ENCODE measurements at places on chromosomes 16 and 17. TPM values are rescaled to one million over a fixed set of nuclear protein-coding genes. Genes with fewer than 3 reads are reported as not detected.

TRAP1 gene
- 101 TPM for total RNA-seq

KRTAP16-1 gene
- total RNA-seq, result not detected

WDR45B gene
- total RNA-seq, result 66.7 TPM

GRCh38 chr16:68448360-68448970 lies at the start of gene SMPD3:
Gene SMPD3 (minus strand): TSS chr16:68448508. CDS start chr16:68372181, 76,327 bp downstream.
- peak; percentile 97 for DNase-seq

TBC1D3B gene
- total RNA-seq, result 11.5 TPM

ADGRG3 gene
- not detected for total RNA-seq

HOXB7 gene
- not detected for total RNA-seq

G6PC3 gene
- total RNA-seq, result 11.8 TPM

GRCh38 chr17:74457146-74457819 lies 9.2 kb upstream of the CD300A start:
- DNase-seq, result peak; percentile 58

- no peak for DNase-seq
Observed at GRCh38 chr16:81740169-81740568, 38.9 kb upstream of the PLCG2 start.

- no peak for DNase-seq
Observed at GRCh38 chr16:12896562-12896961, 4.8 kb upstream of the SHISA9 start.

GRCh38 chr17:34082404-34082803 lies 172.7 kb upstream of the CCL2 start:
- no peak for DNase-seq

MYH13 gene
- not detected for total RNA-seq

GRCh38 chr17:81300586-81301155 lies 5.6 kb upstream of the SLC38A10 start:
- DNase-seq, result no peak

- DNase-seq, result no peak
Observed at GRCh38 chr16:89484923-89485679, 5.3 kb downstream of the ANKRD11 start.

DNA sequence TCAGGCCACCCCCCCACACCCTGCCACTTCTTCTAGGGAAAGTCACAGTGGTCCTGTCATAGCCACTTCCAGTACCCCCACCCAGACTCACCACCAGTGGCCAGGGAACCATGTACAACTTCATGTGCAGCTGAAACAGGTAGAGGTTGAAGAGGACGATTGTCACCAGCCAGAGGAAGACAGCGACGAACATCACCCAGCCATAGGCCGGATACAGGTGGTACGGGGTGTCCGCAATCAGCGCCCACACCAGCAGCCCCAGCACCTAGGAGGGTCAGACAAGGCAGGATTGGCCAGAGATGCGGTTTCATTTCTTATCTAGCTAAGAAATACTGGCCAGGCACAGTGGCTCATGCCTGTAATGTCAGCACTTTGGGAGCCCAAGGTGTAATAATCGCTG lies 16.7 kb downstream of the ARL2BP start:
- DNase-seq, result no peak

- peak; percentile 45 for DNase-seq
Observed at GRCh38 chr16:24253192-24253591, 2.9 kb upstream of the CACNG3 start.

DNA sequence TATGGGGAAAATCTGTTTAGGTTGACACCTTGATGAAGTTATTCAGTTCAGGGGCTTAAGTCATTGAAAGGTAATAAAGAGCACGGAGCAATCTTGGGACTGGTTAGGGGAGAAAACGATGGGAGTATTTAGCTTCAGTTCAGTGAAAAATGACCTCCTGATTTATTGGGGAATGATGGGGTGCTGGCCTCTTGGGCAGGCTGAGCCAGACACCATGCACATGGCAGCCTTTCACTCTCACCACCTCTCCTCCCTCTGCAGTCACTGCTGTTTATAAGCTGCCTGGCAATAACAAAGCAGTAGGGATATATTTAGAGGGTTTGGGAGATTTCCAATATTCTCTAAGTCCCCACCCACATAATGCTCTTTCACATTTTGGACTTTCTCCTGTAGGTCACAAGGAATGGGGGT lies 140.5 kb upstream of the HS3ST2 start:
- DNase-seq, result no peak

GRCh38 chr16:82845116-82845515 lies 218.3 kb downstream of the CDH13 start:
- no peak for DNase-seq

- no peak for DNase-seq
Observed at GRCh38 chr17:16459855-16460550, 32.0 kb downstream of the LRRC75A start.

DNA sequence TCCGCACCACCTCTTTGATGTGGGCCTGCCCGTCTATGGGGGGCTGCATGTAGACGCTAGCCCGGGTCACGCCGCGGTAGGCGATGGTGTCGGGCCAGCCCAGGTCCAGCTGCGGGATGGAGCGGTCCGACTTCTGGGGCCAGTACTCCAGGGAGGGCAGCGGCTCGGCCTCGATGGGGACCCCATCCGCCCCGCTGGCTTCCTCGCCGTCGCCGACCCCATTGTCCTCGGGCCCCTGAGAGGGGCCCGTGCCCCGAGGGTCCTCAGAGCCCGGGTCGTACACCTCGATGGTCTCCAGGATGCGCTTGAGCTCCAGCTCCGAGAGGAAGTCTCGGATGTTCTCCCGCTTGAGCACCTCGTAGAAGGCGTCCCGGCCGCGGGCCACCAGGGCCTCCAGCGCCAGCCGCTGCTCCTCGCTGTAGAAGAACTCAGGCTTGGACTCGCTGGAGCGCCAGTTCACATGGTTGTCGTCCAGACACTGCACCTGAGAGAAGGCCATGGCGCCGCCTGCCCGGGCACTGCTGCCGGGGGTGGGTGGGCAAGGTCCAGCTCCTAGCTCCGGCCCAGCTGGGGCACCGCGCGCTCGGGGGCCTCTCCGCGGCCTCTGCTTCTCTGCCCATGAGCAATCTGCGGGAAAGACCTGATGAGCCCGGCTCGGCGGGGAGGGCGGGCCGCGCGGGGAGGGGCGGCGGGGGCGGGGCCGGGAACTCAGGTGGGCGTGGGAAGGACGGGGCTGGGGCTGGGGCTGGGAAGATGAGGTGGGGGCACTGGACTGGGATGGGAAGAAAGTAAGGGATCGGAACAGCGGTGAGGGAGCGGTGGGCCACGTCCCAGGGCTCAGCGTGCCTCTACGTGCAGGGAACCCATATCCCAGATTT lies 782 bp downstream of the FAM83G start:
- peak; percentile 50 for DNase-seq

GRCh38 chr16:57447186-57447962 lies at the start of the genes CIAPIN1 and COQ9:
Gene CIAPIN1 (minus strand): TSS chr16:57447385. CDS start chr16:57440928, 6,457 bp downstream.
Gene COQ9 (plus strand): TSS chr16:57447479. CDS start chr16:57447506, 27 bp downstream.
- DNase-seq, result peak; percentile 90

SAMD14 gene
- total RNA-seq, result 1.3 TPM

SRCIN1 gene
- 0.28 TPM for total RNA-seq

DNA sequence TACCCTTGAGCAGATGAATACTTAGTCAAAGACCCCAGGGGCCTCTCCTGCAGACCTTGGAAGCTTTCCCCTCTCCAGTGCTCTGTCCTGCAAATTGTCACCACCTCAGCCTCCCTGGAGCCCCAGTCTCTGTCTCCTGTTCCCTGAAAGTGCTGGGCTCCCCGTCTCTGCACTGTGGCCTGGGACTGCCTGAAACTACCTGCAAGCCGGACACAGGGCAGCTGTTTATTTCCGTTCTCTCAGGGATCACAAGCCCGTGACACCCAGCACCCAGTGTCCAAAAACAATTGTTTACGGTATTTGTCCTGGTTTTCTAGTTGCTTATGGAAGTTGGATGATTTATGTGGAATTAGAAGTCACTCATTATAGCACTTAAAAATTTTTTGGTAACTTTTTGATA lies 81.6 kb upstream of the CHMP6 start:
- no peak for DNase-seq

RBFOX1 gene
- not detected for total RNA-seq

GRCh38 chr17:45160447-45161287 lies 1.0 kb upstream of the HEXIM2 start:
- no peak for DNase-seq

HAP1 gene
- total RNA-seq, result 0.33 TPM

DNA sequence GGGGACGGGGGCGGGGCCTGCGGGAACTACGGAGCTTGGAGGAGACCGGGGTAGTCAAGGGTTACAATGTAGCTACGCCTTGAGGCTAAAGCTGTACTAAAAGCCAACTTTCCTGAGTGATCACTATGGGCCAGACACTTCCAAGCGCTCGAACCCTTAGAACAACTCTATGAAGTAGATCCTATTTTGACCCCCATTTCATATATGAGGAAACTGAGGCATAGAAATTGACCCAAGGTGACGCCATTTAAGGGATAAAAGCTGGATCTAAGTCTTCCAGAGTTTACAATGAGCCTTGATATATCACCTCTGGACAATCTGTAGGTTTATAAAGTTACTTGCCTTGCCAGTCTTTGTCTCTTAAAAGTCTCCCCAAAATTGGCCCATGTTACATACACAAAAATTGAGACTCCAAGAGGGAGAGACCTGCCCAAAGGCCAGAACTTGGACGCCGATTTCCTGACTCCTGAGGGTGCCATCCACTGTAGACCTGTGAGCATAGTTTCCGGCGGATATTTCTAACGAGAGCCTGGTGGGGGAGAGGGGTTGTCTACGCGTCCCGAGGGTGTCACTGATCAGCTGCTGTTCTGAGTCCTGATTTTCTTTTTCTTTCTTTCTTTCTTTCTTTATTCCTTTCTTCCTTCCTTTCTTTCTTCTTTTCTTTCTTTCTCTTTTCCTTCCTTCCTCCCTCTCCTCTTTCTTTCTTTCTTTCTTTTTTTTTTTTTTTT lies 555 bp upstream of the NCBP3 start:
- no peak for DNase-seq

DNA sequence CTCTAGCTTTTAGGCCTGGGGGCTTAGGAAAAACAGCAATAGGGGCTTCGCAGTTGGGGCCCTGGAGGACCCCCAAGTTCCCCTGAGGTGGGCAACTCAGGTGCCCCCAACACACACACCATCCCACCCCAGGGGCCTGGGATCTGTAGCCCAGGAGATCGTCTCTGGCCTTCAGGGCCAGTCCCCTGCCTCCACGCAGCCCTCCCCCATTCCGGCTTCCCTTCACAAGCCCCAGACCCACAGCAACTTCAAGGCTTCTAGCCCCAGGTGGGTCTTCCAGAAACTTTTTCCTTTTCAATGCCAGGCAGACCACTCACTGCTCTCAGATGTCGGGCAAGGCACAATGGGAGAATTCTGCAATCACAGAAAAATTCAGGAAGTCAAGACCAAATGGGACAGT lies 79.4 kb downstream of the C16orf78 start:
- DNase-seq, result no peak

SLX4 gene
- total RNA-seq, result 5.7 TPM

- no peak for DNase-seq
Observed at GRCh38 chr17:68762911-68763310, 161.7 kb upstream of the FAM20A start.

DNA sequence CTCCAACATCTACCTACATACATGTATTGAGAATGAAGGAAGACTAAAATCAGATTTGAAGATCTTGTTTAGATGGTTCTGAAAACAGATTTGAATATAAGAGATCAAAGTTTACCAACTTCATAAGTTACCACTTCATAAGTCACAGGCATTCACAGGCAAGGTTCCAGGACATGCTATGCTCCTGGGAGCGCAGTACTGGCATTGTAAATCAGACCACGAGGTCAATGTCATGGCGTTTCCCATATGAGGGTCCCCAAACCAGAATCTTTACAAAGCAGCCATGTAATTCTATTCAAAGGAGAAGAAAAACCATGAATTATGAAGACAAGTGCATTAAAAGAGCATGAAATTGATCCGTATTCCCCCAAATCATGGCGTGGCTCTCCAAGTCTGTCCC lies 3.0 kb downstream of the CDH11 start:
- no peak for DNase-seq

YPEL2 gene
- 42.2 TPM for total RNA-seq

TMEM220 gene
- 3.0 TPM for total RNA-seq

PYY gene
- total RNA-seq, result not detected

TMIGD1 gene
- not detected for total RNA-seq

DNA sequence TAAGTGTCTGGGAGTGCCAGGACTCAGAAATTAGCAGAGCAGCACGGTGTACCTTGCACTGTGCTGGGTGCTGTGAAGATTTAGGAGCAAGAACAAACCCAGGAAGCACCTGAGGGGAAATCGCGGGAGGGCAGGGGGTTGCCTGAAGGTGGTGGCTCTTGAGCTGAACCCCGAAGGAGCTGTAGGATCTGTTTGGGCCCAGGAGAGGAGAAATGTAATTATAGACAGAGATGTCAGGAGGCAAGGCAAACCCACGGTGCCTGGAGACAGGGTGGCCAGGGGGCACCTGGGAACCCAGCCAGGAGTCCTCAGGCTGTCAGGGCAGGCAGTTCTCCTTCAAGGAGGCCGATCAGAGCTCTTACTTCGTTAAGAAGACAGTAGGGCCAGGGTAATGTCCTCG lies 109.1 kb downstream of the C16orf78 start:
- no peak for DNase-seq

KRT17 gene
- not detected for total RNA-seq

DNA sequence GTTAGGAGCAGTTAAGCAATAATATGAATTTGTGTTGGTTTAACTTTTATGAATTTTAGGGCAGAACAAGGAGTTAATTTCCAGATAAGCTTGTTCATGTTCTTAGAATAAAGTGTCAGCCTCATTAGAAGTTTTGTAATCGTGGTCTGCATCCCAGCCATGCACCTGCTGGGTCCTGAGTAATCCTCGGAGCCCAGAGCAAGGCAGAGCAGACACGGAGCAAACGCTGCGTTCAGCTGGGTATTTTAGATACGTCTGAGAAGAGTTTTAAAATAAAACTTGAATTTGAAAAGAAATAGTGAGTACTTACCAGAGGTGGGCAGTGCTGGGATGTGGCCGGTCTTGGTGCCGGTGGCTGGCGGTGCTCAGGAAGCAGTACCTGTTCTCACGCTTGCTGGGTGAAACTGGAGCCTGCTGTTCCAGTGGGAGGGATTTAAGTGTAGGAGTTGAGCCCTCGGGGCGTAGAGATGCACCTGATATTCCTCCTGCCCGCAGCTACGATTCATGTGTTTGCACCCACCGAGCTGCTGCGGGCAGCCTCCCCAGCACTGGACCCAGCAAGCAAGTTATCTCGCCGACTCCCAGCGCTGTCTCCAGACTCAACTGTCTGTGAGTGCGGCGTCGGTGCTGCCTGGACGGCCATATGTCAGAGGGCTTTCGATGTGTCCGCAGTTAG lies at the start of gene ZNF750:
ZNF750 (minus strand) TSS at position 406 of the 676 bp plus-strand sequence. CDS start 7,568 bp downstream, outside the sequence.
- DNase-seq, result no peak

CEP295NL gene
- not detected for total RNA-seq

DNA sequence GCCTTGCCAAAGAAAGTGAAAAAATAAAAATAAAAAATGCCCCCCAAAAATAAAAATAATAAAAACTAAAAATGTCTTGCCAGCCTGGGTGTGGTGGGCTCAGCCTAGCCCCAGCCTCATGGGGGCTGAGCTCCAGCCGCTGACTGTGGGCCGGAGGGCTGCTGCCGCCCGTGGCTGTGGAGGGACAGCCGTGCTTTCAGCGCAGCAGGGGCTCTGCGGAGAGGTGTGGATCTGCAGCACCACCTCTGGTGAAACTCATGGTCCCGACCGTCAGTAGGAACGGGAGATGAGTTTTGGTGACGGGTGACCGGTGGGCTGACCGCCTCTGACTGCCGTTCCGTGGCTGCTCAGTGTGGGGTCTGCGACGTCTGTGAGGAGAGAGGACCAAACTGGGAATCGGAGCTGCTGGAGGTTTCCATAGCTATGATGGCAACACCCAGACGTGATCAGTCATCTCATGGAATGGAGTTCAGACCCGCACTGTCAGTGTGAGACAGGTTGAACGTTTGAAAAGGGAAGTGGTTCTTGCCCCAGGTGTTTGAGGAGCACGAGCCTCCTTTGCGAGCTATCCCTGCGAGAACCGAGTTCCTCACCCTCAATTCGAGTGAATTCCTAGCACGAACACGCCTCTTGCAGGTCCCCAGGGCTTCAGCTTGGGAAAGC lies 12.0 kb upstream of the RPL13 start:
- DNase-seq, result no peak

OTOP3 gene
- not detected for total RNA-seq
